NCI-H1092 (cell line): ENCODE measurements at places on chromosomes 12 and 14.

DNA sequence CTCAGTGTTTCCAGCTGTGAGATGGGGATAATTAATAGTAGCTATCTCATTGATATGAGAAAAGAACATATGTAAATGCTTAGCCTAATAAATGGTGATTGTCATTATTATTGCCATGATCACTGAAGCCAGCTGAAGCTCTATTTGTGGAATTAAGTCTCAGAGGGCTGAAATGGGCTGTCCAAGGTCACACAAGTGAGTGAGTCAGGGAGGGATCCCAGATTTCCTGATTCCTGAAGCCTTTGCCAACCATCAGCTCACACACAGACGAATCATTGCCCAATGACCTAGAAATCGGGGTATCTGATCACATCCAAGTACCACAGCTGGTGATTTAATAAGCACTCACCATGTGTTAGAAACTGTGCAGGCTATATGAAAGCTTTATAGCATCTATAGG is 21.6 kb upstream of the TMEM229B start:
- DNase-seq: no peak

GRCh38 chr14:94045101-94045500 is 19.0 kb downstream of the OTUB2 start:
- no peak for DNase-seq

DNA sequence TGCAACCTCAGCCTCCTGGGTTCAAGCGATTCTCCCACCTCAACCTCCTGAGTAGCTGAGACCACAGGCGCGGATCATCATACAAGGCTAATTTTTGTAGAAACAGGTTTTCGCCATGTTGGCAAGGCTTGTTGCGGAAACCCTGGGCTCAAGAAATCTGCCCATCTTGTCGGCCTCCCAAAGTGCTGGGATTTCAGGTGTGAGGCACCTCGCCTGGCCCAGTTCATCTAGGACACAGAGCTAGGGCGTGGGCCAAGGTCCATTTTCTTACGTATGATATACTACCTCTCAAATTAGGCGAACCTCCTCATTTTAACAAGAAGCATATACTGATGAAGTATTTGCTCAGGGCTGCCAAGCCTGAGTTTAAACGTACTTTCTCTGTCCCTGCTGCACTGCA is 2.1 kb downstream of the RPS29 start:
- DNase-seq: no peak

DNA sequence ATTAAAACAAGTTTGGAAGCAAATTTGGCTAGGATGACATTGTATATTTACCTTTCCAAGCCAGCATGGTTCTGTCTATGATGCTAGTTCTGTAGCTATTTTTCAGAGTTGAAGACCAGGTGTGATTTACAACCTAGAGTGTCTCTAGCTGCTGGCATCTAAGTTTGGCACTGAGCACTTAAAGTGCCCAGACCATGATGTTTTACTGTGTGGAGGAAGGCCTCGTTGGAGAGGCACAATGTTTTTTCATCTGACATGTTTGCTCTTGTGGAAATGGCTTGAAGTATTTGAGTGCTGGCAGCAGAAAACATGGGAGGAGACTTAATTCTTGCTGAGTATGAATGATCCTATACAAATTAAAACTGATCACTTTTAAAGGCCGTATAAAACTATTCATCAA is 13.0 kb upstream of the C12orf71 start:
- no peak for DNase-seq
